ENCODE measurements at places on chromosomes 1 and 21.

DNA sequence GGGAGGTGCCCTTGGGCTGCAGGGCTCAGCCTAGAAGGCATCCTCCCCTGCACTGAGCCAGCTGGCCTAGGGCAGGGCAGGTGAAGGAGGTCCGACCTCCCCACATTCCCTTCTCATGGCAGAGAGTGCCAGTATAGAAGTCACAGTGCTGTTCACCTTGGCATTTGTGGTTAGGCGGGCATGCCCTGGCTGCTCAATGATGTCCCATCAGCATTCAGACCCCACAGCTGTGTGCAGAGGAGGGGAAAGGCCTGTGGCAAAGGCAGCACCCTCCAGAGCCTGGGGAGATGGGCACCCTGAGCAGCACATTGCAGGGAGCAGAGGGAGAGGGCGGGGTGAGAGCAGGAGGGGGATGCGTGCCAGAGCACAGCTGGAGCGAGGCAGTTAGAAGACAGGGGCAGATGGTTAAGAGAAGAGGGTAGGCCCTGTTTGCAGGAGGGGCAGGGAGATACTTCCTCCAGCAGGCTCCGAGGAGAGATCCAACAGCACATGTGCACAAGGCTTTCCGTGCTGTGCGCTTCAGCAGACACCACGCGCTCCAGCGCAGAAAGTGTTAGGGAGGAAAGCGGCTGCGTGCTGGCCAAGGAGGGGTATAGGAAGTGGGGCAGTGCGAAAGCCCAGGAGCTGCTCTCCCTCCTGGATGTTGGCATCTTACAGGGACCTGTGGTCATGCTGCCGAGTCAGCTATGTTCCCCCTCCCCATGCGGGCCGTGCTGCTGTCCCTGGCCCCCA is 43.7 kb upstream of the COL6A1 start:
- DNase-seq = no peak

DNA sequence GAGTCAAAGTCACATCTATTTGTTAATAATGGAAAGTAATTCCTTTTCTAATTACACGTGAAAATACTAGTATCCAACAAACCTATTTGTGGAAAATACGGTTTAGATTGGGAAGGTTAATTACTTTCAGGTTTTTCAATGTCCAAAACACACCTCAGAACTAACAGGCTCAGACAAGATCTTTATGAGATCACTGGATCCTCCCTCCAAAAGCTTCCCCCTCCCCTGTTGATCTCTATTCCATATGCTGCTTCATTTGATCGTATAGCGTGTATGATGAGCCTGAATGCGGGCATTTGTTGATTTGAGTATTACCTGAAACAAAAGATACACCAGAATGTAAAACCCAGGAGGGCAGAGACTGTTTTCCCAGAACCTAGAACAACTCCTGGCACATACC is 26.5 kb downstream of the ERG start:
- no peak for DNase-seq

DNA sequence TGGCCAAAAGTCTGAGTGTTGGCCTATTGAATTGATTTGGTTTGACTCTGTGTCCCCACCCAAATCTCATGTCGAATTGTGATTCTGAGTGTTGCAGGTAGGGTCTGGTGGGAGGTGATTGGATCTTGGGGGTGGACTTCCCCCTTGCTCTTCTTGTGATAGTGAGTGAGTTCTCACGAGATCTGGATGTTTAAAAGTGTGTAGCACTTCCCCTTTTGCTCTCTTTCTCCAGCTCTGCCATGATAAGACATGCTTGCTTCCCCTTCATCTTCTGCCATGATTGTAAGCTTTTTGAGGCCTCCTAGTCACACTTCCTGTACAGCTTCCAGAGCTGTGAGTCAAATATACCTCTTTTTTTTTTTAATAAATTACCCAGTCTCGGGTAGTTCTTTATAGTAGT is 297.1 kb upstream of the ZRANB2 start:
- no peak for DNase-seq

- DNase-seq = peak; percentile 18
These were observed 72.8 kb upstream of the NR5A2 start for GRCh38 chr1:199954699-199955098.

DNA sequence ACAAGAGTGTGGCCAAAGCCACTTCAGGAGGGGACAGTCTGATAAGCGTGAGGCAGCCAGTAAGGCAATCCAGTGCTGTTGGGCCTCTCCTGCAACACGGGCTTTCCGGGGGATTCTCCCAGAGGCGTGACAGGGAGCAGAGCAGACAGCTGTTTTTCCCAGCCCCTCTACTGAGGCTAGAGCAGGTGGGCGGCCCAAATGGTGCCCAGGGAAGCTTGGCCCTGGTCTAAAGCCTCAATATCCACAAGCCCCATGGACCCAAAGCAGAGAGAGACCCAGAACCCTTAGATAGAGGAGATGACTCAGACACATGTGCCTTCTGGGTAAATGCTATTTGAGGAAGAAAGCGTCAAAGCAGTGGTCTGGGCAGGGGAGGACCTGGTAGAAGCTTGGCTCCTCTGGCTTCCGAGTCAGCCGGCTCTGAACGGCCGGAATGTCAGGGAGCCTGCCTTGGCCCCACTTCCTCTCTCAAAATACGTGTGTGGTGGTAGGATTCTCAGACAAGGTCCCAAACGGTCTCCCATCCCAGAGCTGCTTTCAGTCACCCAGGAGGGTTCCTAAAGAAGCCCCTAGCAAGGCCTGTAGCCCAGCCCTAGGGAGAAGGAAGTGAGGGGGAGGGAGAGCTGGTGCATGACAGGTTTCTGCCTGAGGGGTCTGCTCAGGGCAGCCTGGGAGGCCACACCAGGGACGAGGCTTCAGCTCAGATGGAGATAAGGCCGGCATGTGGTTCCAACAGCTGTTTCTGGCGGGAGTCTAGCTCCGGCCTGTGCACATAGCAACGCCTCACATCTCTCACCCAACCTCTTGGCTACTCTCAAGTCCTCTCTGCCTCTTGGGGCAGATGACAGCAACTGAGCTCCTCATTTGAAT is 28.8 kb downstream of the PIK3C2B start:
- DNase-seq = no peak

GRCh38 chr1:108889706-108890384 is 13.1 kb downstream of the GPSM2 start:
- DNase-seq = no peak

DNA sequence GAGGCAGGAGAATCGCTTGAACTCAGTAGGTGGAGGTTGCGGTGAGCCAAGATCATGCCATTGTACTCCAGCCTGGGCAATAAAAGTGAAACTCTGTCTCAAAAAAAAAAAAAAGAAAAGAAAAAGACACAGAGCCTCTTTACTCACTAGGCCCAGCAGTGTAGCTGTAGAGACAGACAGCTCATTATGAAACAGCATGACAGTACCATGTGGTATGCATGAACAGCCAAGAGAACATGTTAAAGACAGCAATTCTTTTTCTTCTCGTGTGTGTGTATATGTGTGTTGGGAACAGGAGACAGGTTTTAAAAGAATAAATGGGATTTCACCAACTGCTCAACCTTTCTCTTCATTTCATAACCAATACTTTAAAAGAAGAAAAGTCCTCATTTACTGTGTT is 118.8 kb downstream of the PIK3R3 start:
- DNase-seq = no peak

DNA sequence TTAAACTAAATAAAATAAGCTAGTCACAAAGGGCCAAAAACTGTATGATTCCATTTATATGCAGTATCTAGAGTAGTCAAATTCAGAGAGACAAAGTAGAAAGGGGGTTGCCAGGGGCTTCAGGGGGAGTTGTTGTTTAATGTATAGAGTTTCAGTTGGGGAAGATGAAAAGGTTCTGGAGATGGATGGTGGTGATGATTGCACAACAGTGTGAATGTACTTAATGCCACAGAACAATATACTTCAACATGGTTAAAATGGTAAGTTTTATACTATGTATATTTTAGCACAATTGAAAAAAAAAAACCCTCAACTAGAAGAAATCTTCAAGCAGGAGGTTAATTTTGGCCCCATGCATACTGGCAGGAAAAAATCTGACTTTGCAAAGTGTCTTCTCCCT is 24.3 kb downstream of the VAV3 start:
- DNase-seq = no peak

- peak; percentile 66 for DNase-seq
These were observed 54.6 kb upstream of the PRKACB start for GRCh38 chr1:84089465-84089864.

DNA sequence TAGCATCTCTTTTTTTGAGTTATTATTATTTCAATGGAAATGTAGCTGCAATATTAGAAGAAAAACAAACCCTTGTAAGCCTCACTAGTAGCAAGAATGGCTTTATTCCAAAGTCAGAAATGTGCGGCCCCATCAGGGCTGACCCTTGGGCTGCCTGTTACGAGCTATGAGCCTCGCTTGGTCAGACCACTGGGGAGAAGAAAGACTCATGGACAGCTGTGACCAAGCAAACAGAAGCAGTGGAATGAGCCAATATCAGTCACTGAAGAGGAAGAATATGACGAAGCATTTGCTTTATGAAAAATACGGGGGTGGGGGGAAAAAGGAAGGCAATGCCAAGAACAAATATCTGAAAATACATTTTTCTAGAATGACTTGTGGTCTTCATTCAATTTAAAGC is 504.5 kb downstream of the LMO4 start:
- DNase-seq = no peak

- peak; percentile 83 for DNase-seq
These were observed 47.7 kb downstream of the CDC42BPA start for GRCh38 chr1:227270554-227270953.

DNA sequence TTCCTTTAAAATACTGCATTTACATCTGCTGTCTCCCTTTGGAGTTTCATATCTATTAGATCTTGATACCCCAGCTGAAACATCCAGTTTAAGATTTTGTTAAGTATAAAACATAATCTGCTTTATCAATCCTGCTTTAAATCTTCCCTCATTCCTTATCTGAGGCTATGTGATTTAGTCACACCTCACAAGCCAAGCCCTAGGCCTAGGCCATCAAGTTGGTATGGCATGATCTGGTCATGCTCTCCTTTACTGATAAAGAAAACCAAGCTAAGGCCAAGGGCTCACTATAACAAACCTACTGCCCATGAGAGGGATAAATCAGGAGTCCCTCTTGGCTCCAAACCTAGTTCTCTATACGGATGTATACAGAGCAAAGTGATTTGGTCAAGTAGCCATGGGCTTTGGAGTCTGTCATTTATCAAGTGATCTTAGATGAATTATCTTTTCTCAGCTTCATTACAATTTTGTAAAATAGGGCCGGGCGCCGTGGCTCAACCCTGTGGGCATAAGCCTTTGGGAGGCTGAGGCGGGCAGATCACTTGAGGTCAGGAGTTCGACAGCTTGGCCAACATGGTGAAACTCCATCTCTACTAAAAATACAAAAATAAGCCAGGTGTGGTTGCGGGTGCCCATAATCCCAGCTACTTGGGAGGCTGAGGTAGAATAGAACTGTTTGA is 22.8 kb downstream of the ENSA start:
- no peak for DNase-seq

- no peak for DNase-seq
These were observed 42.3 kb downstream of the HLX start for GRCh38 chr1:220921498-220921897.

DNA sequence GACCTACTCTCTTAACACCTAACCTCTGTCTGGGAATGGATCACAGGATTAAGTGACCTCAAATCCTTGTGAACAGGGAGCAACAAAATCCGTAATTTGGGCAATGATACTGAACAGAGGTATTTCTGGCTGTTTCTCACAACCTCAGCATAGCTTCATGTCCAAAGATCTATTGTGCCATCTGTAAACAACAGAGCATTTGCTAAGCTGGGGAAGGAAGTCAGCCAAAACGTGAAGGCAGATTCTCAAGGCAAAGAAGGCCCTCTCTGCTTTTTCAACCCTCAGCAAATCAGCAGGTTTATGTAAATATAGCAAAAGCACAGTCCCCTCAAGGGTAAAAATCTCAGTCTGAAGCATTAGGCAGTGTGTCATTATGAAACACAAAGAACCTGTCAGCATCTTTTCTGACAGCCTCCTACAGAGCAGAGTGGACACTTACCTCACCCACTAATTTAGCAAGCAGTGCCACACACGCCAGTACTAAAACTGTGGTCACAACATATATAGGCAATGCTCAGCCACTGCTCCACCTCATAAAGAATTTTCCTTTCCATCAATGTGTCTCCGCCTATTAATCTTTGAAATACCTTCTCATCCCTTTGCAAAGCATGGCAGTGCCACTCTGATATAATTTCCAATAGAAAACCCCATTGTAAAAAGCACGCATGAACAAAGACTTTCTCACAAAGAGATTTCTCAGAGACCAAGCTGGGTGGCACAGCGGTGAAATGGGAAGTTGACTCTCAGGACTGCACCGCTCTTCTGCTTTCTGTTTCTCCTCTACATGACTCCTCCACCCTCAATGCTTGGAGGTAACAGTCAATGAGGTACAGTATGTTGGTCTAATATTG is 188.0 kb downstream of the RERE start:
- DNase-seq = peak; percentile 82

DNA sequence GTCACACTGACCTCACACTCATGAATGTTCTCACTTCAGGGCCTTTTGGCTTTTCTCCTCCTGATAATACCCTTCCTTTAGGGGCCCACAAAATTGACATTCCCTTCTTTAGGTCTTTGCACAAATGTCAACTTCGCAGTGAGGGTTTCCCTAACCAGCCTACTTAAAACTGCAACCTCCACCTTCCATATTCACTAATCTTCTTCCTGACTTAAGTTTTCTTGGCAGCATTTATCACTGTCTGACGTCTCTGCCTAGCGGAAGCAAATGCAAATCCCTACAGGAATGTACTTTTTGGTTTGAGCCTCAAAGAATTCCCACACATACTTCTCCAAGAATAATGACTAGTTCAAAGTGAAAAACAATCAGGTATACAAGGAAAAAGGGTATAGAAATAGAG is 32.8 kb downstream of the INTS7 start:
- peak; percentile 88 for DNase-seq

DNA sequence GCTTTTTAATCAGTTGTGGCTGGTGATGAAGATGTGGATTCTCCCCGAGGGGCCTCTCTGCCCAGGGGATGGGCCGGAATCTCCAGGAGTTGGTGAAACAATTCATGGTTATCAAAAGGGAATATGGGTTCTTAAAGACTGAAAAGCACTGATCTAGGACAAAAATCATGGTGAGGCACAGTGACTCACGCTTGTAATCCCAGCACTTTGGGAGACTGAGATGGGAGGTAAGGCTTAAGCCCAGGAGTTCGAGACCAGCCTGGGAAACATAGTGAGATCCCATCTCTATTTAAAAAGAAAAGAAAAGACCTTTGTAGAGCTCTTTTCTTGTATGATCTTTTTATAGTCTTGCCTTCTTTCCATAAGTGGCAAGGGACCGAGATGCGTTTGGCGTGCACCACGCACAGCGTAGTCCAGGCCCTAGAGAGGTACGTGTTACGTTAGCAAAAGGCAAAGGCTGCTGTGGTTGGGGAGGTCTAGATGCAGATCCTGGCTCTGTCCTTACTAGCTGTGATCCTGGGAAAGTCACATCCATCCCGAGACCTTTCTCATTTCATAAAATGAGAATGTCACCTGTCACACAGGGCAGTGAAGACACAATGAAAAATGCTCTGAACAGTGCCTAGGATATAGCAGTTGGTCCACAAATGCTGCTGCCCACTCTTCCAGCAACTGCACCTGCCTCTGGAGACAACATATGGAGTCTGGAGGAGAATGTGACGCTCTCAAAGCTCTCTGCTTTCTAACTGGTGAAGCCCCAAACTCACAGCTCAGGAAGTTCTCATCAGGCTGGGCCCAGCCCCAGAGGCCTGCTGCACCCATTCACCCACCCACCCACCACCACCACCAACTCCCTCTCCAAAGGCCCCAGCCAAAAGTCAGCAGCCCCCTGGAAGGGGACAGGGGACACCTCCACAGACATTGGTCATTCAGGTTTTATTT is 54.8 kb downstream of the KIF21B start:
- peak; percentile 21 for DNase-seq
